ENCODE measurements at places on chromosomes 3 and 15.
A peak's percentile ranks its signal among the peaks of the same experiment; 100 is the strongest.

DNA sequence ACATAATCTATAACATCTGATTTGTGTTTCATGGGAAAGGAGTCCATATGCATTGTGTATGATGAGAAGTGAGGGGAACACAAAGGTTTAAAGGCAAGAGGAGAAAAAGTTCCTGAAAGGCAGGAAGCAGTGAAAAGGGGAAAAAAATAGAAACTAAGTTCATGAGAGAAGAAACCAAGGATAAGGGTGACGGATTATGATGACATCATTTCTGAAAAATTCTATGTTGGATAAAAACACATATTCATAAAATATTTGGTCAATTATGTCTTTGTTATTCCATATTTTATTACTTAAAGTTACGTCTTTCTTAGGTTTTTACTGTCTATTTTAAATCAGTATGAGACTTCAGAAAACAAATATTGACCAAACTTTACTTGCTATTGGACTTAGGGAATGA is 48.6 kb upstream of the CP start:
- no peak for DNase-seq

- no peak for DNase-seq
Measured at GRCh38 chr3:194935632-194936470, 250.2 kb downstream of the FAM43A start.

GRCh38 chr3:154764856-154765640 is 315.1 kb upstream of the MME start:
- no peak for DNase-seq

GRCh38 chr15:33396475-33396874 is 85.7 kb downstream of the RYR3 start:
- DNase-seq: no peak

GRCh38 chr3:124125315-124125714 is 133.4 kb upstream of the ROPN1 start:
- no peak for DNase-seq

GRCh38 chr3:18258492-18258891 is 166.6 kb downstream of the SATB1 start:
- DNase-seq: no peak

DNA sequence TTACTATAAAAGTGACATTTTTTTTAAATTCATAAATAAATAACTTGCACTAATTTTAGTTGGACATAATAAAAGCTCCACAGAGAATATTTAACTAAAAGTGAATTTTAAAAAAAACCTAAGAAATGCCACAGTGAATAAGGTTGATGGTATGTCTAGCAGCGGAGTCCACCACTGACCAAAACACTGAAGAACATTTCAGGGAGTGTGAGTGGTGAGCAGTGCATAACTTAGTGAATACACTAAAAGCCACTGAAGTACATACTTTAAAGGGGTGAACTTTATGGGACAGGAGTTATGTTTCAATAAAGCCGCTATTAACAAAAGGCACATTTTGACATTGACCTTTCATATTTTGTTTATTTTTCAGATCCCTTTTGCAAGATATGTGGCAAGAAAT is 32.3 kb downstream of the SRP14 start:
- DNase-seq: no peak

GRCh38 chr15:48540756-48541155 is 104.8 kb downstream of the FBN1 start:
- DNase-seq: no peak

DNA sequence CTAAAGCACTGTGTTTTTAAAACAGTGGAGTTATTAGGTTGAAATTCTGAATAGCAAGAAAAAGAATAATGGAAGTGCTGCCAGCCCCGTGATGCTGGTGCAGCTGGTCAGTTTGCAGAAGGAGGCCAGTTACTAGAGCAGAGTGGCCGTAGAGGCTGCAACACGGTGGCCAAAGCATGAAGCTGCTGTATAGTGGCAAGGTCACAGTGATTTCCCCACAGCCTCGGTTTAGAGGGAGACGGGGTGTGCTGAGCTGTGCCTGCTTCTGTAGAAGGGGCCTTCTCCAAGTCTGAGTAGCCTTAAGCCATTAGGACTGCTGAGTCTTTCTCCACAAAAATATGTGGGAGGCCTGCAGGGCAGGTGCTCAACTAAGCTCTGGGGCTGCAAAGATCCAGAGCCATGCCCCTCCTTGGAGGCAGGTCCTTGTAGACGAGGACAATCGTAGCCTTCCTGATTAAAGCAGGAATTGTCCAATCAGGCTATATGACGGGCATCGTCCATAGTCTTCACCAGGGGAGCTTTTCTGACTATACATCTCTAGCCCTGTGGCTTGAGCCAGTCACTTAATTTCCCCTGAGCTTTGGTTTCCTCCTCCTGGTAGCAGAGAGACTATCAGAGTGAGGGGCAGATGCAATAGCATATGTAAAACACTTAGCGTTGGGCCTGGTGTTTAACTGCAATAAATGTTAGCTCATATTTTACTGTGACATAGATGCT is 151.6 kb downstream of the PGPEP1L start:
- DNase-seq: no peak

- DNase-seq: no peak
Measured at GRCh38 chr15:70237626-70238025, 139.9 kb upstream of the TLE3 start.

- DNase-seq: no peak
Measured at GRCh38 chr3:63532521-63532920, 120.0 kb upstream of the SNTN start.

DNA sequence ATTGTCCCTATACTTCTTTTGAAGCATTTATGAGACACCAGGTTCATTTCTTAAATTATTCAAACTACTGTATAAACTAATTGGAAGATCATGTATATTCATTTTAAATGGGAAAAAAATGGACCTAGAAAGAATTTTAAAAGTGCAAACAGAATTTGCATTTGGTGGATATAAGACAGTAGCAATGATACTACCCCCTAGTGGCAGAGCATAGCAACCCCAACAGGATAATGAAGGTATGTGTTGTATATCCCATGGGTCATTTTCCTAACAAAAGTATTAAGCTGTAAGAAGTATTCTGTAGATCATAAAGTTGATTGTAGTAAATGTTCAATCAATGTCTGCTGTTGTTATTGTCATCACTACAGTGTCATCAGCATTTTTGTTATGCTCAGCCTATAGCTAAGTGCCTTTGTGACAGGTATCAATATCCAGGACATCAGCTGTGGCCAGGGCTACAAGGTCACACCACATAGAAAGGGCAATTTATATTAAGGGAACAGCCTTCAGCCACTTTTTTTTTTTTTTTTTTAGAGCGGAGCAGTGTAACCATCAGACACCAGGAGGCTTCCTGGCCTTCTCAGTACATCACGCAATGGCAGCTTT is 175.8 kb downstream of the FOXB1 start:
- DNase-seq: no peak

DNA sequence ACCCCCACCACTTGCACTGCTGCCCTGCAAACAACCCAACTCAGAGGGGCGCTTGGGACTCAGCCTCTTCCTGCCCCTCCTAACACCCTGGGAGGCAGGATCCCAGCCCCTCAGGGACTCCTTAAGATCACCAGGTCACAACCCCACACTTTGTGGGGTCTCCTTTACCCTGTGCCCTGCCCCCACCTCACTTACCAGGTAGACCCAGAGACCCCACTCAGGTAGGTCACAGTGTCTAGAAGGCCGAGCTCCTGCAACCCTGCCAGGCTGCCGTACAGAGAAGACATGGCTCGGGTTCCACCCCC is 9.1 kb downstream of the PLA2G4F start:
- no peak for DNase-seq

DNA sequence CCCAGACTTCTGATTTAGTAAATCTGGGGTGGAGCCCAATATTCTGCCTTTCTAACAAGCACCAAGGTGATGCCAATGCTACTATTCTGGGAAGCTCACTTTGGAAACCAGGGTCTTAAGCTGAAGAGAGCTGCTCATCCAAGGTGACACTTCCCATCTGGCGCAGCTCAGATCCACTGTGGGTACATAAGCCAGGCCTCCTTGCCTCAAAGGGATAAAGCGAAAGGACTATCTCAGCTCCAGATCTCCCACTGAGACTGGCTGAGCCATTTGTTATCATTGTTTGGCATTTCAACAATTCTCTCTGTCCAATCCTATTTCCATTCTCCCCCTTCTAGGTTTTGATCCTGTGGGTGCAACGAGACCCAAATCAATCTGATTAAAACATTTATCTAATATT is 323.8 kb downstream of the GBE1 start:
- DNase-seq: peak; percentile 17

GRCh38 chr3:13690636-13691035 is 141.7 kb downstream of the FBLN2 start:
- DNase-seq: no peak

DNA sequence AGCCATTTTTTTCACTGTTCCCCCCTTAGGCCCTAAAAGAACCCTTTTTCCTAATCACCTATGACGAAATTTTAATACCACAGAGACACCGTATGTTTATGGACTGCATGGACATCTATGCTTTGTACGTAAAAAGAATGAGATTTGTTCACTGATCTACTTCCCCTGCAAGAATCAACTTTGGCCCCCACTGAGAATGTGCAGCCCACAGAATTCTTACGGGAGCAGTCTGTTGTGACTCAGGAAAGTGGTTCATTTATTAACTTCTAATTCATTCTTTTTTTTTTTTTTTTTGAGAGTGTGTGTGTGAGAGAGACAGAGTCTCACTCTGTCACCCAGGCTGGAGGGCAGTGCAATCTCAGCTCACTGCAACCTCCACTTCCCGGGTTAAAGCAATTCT is 17.6 kb downstream of the EIF4E3 start:
- no peak for DNase-seq

DNA sequence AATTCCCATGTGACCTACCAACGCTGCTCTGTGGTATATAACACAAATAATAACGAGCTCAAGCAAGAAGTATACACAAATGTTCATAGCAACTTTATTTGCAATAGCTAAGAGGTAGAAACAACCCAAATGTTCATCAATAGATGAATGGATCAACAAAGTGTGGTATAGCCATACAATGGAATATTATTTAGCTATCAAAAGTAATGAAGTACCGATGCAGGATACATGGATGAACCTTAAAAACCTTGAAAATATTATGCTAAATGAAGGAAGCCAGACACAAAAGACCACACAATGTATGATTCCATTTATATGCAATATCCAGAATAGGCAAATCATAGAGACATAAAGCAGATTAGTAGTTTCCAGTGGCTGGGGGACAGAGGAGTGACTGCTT is 15.6 kb upstream of the FEM1B start:
- DNase-seq: no peak

- DNase-seq: no peak
Measured at GRCh38 chr15:31955734-31956133, 74.6 kb upstream of the CHRNA7 start.

GRCh38 chr3:64213224-64213878 is 11.9 kb downstream of the PRICKLE2 start:
- DNase-seq: no peak

GRCh38 chr3:170953229-170953628 is 44.8 kb upstream of the EIF5A2 start:
- DNase-seq: no peak

DNA sequence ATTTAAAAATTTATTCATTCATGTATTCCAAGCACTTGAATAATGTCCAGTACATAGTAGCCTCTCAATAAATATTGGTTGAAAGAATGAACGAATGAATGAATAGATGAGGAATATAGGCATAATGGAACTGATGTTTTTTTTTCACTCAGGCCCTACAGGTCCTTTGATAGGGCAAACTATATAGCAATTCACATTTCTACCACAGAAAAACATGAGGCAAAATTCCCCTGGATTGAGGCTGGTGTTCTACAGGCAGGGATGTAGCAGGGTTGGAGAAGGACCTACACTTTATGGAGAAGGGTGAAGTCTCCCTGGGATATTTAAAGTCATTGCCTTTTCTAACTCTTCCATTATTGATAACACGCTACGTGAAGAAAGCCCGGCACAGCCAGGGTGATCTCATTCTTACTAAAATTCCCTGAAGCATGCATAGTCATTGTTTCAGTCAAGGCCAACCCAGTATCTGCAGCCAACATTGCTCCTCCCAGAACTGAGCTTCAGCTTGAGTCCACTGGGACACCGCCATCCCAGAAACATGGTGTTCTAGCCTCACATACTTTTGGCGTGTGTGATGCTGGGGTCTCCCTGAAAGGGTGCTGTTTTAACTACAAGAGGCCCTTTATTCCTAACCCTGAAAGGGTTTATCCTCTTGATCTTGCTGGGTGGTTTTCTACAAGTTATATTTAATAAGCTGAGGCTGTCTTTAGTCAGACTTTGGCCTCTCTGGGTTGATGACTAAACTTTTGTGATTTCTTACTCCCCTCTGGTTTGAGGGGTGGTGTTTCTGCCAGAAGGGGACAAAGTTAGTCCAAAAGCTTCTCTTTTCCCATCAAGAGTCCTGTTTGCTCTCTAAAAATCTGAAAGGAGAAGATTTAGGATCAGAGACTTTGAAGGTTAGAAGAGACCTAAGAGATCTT is 25.9 kb upstream of the FBN1 start:
- no peak for DNase-seq

DNA sequence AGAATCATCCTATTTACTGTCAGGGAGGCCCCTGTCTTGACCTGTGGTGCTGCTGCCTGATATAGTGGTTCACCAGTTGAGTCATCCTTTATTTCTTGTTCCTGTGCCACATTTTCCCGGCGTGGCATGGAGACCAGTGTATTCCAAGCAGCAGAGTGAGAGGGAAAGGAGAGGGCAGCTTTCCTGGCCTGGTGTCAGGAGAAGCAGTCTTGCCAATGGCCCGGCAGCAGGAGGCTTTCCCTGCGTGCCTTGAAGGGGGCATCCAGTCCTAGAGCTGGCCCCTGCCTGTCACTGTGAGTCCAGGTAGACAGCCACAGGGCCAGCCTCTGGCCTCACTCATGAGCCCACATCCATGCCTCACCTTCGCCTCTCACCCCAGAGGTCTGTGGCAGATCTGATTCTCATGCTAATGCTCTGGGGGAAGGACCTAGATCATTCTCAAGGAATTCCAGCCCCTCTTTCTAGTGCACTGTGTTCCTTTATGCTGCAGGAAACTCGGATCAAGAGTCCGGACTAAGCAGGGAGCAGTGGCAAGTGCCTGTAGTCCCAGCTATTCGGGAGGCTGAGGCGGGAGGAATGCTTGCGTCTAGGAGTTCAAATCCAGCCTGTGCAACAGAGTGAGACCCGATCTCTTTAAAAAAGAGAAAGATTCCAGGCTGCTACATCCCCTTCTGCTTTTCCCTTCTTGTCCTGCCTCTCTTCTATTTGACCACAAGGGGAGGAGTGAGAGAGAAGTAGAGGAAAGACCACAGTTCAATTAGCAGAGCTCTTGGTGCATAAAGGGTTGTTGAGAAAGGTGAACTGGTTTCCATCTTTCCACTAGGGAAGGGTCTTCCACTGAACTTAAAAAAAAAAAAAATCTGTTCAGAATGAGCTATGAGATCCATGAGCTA is 66.8 kb upstream of the HACD2 start:
- DNase-seq: no peak

DNA sequence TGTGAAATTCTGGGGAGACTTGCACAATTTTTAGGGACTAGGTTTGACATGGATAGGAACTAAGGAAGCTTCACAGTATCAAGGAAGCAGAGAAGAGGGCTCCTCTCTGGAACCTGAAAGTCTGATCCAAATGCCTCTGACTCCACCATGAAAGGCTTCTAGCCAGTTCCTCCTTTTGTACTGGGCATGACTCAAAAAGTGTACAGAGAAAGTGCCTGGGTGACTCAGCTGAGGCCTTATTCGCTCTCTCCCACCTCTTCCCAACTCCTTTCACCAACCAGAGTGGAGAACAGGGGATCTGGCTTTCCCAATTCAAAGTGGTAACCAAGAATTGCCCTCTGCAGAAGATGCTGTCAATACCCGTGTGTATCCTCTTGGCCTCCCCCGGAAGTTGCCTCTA is 342.9 kb upstream of the PROK2 start:
- no peak for DNase-seq

- DNase-seq: no peak
Measured at GRCh38 chr15:80577552-80578205, 117.4 kb upstream of the ABHD17C start.

Measured in D721Med (cell line).